ENCODE measurements at places on chromosomes 12 and 14.

GRCh38 chr12:111532751-111533150, 66.4 kb downstream of the ATXN2 start:
- no peak for DNase-seq

- no peak for DNase-seq
Measured at GRCh38 chr14:44657203-44657602, 150.1 kb upstream of the FSCB start.

GRCh38 chr14:29518335-29518734, 409.3 kb downstream of the PRKD1 start:
- no peak for DNase-seq

GRCh38 chr12:6316921-6317692, 6.6 kb downstream of the PLEKHG6 start:
- no peak for DNase-seq

DNA sequence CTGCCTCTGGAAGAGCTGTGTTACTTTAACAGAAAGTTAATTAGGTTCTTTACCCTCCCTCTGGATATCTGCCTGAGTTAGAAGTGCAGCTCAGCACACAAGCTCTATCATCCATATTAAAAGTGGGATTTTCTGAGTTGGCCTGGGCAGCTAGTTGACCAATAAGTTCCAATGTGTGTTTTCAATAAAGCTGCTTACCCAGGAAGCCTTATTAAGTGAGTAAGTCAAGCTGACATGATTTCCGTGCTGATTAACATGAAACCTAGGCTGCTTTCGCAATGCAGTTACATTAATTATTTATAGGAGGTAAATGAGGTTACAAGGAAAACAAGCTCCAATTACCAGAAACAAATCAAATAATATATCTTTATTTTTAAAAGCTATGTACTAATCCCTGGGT, 4.8 kb downstream of the NEUROD4 start:
- DNase-seq, result no peak

DNA sequence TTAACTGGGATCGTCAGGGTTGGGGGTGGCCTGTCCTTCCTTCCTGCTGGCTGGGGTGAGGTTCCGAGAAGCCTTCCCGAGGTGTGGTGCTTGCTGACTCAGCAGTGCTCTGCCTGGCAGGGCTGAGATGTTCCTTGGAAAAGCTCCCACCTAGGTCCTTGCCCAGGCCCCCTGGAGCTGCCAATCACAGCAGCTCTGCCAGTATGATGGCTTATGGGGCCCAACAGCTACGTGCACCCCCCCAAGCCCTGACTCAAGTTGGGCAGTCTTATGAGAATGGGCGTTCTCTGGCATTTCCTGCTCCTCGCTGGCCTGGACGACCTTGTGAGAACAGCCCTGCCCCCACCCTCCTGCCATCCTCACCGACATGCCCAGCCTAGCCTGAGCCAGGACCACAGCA, 292.2 kb upstream of the CRY1 start:
- DNase-seq, result no peak

- DNase-seq, result no peak
Measured at GRCh38 chr14:73428353-73428824, 30.0 kb downstream of the NUMB start.

- no peak for DNase-seq
Measured at GRCh38 chr14:50649691-50650090, 18.4 kb downstream of the SAV1 start.

- DNase-seq, result peak; percentile 71
Measured at GRCh38 chr12:54749191-54749818, 101.1 kb upstream of the DCD start.

DNA sequence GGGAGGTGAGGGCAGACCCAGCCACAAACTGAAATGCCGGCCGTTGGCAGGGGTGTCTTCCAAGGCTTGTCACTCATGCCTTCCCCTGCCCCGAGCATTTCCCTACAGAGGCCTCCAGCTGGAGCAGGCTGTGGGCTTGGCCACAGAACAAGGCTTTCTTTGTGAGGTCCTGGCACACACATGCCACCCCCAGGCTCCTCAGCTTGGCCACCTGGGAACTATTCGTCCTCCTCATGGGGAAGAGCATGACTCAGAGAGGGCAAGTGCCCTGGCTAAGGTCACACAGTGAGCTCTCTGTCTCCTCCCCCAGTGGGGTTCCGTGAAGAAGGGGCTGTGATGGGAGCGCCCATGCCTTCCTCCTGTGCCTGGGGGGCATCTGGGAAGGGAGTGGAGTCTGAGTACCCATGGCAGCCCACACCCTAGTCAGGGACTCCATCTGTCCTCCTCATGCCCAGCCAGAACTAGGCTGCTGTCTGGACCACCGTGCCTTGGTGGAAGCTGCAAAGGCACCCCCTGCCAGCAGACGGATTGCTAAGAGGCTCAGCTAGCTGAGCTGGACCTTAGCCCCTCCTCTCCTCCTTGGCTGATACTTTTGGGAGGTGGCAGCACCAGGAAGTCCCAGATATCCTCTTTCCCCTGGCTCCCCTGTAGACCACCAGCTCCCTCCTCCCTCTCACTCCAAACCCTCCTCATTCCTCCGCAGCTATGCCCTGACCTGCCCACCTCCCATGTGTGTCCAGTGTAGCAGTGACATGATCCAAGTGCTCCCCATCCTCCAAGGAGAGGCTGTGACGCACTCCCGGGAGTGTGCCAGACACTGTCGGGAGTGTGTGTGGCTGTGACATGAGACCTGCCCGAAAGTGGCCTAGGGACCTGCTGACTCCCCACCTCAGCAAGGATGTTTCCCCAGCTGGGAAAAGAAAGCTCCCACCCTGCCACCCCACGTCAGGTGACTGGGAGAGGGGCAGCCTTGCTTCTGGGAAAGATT, 21.4 kb downstream of the ABCB9 start:
- DNase-seq, result no peak

GRCh38 chr12:89180496-89180895, 171.8 kb downstream of the DUSP6 start:
- no peak for DNase-seq

GRCh38 chr12:4939418-4940023, 29.8 kb downstream of the KCNA1 start:
- DNase-seq, result no peak

DNA sequence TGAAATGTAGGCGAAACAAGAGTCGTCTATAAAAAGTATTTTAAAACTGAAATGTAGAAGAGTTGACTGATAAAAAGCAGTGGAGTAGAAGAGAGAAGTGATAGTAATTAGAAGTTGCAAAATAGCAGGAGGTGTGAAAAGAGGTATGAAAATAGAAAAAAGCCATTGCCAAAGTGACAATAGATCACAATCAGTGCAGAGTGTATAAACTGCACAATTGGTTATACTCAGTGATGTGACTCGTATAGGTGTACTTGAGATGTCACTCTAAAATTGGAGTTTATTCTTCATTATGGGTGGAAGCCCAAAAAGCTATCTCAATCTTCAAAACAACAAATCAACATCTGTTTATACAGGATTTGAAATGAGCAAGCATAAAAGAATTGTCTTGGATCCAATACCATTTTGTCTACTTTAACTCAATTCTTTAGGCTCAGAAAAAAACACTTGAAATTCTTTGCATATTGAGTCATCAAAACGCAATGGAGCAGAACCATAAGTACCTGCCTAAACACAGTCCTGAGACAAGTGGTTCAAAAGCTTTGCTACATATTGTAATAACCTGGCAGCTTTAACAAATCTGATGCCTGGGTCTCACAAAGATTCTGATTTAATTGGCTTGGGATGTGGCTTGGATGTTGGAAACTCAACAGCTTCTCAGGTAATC, 8.8 kb downstream of the IKBIP start:
- DNase-seq, result no peak

- no peak for DNase-seq
Measured at GRCh38 chr12:65673732-65674131, 150.6 kb upstream of the HMGA2 start.

- DNase-seq, result no peak
Measured at GRCh38 chr14:71780075-71780474, 152.2 kb upstream of the RGS6 start.

DNA sequence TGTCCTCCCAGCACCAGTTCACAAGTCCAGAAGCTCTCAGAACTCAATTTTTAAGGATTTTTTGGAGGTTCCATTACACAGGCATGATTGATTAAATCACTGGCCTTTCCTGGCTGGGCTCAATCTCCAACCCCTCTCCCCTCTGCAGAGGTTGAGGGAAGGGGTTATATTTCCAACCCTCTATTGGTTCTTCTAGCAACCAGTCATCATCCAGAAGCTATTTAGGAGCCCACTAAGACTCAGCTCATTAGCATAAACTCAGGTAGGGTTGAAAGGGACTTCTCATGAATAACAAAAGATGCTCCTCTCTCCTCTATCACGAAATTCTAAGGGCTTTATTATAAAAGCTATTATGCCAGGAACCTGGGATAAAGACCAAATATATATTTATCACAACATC, 41.5 kb downstream of the SPPL3 start:
- no peak for DNase-seq

GRCh38 chr12:113844495-113845210, 121.5 kb downstream of the RBM19 start:
- DNase-seq, result no peak

GRCh38 chr12:23098517-23098916, 473.5 kb downstream of the ETNK1 start:
- DNase-seq, result no peak

GRCh38 chr14:99380991-99381687, 99.5 kb downstream of the SETD3 start:
- no peak for DNase-seq

- DNase-seq, result no peak
Measured at GRCh38 chr12:1099158-1099557, 108.1 kb downstream of the ERC1 start.

- no peak for DNase-seq
Measured at GRCh38 chr12:70227911-70228310, 15.3 kb upstream of the CNOT2 start.

GRCh38 chr14:78228702-78229327, 58.6 kb downstream of the NRXN3 start:
- no peak for DNase-seq

DNA sequence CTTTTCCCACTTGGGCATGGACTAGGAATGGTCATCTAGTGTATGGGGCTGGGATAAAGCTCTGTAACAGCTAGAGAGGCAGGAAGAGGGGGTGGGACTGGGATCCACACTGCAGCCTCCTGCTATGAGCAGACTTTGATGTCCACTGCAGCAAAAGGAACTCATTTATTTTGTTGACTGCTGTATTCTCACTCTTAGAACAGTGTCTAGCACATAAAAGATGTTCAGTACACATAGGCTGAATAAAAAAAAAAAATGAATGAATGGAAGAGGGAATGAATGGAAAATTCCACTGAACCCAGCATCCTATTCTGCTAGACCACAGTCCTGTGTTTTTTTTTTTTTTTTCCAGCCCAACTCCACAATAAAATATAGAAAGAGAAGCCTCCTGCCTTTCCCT, 106.2 kb upstream of the NOS1 start:
- no peak for DNase-seq

- DNase-seq, result no peak
Measured at GRCh38 chr14:57087841-57088240, 180.9 kb downstream of the EXOC5 start.
